ENCODE measurements at places on chromosomes 6 and 20.

- DNase-seq: no peak
Observed at GRCh38 chr6:8080362-8081151, 16.4 kb upstream of the BLOC1S5 start.

GRCh38 chr20:34955231-34956040 lies at the start of the genes GSS and MYH7B:
Gene GSS, minus strand, starts transcription at chr20:34955806. Its CDS starts 3,954 bp downstream, at chr20:34951852.
Gene MYH7B, plus strand, starts transcription at chr20:34955868. Its CDS starts 22,138 bp downstream, at chr20:34978006.
- peak; percentile 97 for DNase-seq

GRCh38 chr6:160272707-160273106 lies 14.1 kb upstream of the SLC22A2 start:
- DNase-seq: no peak

- no peak for DNase-seq
Observed at GRCh38 chr6:56664029-56664428, 21.3 kb upstream of the DST start.

- DNase-seq: no peak
Observed at GRCh38 chr20:10861619-10862018, 187.8 kb upstream of the JAG1 start.

DNA sequence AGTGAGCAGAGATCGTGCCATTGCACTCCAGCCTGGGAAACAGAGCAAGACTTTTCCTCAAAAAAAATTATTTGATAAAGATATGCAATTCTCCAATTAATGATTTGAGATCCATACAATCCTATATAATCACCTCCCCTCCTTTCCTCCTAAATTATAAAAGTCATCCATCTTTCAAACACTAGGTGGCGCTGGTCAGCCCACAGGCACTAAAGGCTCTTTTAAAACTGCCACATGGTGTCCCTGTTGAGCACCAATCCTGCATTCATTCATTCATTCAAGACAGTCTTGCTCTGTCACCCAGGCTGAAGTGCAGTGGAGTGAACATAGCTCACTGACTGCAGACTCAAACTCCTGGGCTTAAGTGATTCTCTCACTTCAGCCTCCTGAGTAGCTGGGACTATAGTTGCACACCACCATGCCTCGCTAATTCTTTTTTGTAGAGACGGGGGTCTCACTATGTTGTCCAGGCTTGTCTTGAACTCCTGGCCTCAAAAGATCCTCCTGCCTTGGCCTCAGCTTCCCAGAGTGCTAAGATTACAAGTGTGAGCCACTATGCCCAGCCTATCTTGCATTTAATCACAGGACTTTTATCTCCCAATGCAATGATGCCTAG lies 58.7 kb upstream of the SLC2A12 start:
- peak; percentile 47 for DNase-seq

- no peak for DNase-seq
Observed at GRCh38 chr6:114796576-114796975, 453.8 kb upstream of the HS3ST5 start.

DNA sequence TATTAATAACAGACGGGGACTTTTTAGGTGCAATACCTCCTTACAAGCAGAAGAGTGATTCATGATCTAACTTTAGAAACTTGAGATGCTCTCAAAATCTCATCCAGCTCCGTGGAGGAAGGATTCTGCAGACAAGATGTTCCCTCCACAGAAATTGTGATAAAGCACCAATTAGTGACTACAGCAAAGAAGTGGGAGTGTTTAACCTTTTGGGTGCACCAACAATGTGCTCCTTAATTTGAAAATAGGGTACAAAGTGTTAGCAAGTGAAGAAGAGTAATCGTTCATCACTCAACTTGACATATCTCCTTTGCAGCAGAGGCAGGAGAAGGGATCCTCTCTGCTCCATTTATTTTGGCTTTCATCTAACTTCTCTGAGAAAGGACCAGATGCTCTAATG lies 22.8 kb upstream of the SCP2D1 start:
- DNase-seq: no peak

DNA sequence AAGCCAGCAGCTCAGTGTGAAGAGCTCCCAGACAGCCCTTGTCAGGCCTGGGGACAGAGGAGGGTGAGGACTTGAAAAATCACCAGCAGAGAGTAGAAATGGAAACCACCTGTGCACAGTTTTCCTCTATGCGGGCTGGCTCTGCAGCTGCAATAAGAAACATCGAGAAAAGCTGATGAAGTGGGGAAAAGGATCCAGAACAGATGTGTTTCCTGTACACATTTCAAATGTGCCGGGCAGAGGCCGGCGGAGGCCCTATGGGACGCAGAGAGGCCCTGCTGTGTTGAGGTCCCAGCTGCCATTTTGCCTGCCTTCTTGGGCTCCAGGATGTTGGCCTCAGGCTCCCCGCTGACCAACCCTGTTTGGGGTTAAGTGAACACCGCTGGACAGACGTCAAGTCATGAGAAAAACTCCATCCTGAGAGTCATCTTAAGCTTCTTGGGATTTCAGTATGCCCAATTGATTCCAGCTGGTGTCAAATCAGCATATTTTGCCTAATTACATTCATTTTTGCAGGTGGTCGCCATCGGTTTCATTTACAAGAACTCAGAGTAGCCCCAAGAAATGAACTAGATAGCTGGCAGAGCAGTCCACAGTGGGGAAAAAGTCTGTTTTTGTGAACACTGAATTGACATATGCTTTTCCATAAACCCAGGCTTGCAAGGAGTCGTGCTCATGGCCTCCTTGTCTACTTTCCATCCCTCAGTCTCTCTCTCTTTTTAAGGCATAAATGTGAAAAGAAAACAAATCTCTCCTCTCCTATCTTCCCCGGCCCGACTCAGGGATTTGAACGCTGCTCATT lies 150.4 kb upstream of the PHACTR3 start:
- no peak for DNase-seq

DNA sequence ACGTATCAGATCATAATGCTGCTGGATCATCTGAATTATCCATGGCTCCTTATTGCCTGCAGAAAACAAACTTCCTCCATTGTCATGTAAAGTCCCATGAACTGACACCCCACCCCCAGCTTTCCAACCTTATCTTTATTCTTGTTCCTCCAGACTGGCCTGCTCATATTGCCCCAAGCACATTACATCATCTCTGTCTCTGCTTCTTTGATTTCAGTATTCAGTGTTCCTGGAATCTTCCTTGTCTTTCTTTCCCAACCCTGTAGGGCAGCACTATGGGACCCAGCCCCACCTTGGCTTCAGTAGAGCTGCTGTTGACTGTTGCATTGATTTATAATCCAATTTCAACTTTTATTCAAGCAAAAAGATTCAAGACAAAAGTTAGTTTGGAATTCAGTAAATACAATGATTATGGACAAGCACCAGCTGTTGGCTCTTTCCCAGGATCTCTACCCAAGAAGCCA lies 187.5 kb upstream of the ECI2 start:
- no peak for DNase-seq

DNA sequence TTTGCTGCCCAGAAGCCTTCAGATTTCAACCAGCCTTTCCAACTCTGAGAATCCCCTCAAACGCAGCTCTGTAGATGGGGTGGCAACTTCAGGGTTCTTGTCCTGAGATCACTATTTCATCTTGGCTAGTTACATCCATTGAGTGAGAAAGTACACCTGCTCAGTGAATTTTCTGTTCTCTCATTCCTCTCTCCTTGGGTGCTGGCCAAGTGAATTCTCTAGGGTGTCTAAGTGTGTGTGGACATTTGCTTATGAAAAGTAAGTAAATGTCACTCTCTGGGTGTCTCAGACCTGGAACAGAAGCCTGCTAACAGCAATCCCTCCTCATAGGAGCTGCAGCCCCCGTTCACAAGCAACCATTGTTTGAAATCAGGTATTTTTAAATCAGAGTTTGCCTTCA lies 3.8 kb downstream of the RIN2 start:
- peak; percentile 56 for DNase-seq

GRCh38 chr6:159444056-159444760 lies 248.8 kb downstream of the SOD2 start:
- no peak for DNase-seq

DNA sequence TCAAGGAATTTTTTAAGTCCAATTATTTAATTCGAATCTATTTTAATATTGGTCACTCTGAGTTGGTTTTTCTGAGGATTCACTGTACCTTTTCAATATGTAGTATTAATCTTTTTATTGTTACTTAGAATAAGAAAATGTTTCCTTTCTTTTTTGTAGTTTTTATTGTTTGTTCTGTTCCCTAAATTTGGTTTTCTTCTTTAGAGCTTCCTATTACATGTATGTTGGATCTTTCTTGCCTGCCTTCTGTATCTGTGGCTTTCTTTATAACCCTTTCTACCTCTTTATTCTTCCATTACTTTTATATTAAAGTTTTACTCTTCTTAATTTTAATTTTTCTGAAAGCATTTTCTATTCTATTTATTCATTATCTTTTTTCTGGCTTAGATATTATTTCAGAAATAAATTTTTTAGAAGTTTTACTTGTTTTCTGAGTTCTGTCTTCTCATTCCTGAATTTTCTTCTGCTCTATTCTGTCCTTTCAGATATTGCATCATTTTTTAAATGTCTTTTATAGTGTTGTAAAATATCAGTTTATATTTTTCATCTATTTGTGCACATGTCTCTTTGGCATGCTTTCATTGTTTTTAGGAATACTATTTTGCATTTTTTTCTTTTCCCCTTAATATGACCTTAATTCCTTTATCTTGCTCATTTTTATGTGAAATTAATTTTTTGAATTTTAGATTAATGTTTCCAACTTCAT lies 33.6 kb upstream of the UST start:
- no peak for DNase-seq

GRCh38 chr6:71289039-71289801 lies 609 bp downstream of the OGFRL1 start:
- peak; percentile 18 for DNase-seq

GRCh38 chr6:34979218-34979617 lies 90.2 kb downstream of the ANKS1A start:
- no peak for DNase-seq

GRCh38 chr20:56606174-56606945 lies 22.7 kb upstream of the TFAP2C start:
- no peak for DNase-seq

GRCh38 chr6:47481806-47482205 lies 4.2 kb downstream of the CD2AP start:
- DNase-seq: no peak

DNA sequence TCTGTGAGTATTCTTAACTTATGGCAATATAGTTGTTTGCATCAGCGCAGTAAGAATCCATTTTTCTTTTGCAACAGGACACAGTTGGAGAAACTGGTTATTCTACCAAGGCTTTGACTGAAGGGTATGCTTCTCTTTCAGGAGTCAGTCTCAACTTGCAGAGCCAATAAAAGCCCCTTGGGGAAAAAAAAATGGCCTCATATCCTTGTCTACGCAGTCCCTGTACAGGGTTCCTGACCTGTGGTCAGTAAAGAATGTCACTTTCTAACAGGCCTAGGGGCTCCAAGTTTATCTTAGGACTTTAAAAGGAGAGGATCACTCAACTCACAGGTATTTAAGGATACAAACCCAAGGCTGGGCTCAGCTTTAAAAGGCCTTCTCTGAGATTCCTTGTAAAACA lies 6.9 kb upstream of the RNGTT start:
- no peak for DNase-seq

DNA sequence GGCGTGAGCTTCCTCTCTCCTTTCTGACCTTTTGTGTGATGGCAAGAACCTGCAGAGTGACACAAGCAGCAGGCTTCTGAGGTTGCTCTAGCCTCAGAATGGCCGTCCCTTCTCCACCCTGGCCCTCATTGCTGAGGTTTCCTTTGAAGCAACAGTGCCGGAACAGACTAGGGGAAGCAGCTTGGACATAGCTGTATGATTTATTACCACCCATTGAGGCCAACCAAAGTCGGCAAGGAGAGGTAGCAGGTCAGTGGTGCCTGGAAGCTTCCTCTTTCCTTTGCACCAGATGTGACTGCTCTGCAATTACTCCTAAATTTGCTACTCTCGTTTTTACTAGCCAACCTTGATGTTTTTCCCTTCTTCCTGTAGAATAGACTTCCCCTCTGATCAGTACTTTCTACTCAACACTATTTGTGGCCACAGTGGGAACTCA lies 31.4 kb downstream of the PTPN1 start:
- no peak for DNase-seq

DNA sequence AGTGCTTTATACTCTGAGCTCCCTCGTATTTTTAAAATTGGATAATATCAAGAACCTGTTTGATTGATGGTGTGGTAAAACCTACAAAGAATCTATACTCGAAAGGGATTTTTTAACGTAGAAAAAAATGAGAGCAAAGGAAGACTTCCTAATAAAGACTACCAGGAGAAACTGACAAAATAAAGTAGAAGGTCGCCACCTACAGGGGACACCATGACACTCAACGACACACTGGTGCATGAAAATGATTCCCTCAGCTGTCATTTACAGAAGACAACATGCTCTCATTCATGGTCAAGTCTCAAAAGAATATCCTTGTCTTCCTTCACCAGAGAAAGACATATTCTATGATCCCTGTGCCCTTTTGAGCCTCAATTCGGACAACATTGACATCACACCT lies 10.1 kb upstream of the NHSL1 start:
- peak; percentile 40 for DNase-seq

GRCh38 chr6:121413879-121414278 lies 21.6 kb upstream of the GJA1 start:
- no peak for DNase-seq

- no peak for DNase-seq
Observed at GRCh38 chr6:90019216-90019615, 124.9 kb downstream of the GJA10 start.

DNA sequence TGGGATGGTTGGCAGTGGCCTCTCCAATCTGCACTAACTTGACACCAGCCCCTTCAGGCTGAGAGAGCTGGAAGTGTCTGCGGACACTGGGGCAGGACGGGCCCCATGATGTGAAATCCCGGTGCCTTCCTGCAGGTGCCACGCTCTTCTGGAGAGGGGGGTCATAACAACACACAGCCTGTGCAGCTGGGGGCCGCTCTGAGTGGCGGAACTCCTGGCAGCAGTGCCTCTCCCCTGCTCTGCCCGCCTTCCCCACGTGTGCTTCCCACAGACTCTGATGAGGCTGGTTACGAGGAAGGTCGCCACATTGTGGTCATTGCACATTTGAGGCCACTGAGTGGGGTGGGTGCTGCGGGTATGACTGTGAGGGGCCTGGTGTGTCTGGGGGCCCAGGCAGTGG lies 145.2 kb downstream of the DTNBP1 start:
- no peak for DNase-seq

- no peak for DNase-seq
Observed at GRCh38 chr6:74579794-74580193, 626.1 kb downstream of the COL12A1 start.

GRCh38 chr6:157143171-157143889 lies 180.0 kb downstream of the TMEM242 start:
- no peak for DNase-seq

GRCh38 chr20:62918831-62919230 lies 7.5 kb downstream of the DIDO1 start:
- DNase-seq: no peak

DNA sequence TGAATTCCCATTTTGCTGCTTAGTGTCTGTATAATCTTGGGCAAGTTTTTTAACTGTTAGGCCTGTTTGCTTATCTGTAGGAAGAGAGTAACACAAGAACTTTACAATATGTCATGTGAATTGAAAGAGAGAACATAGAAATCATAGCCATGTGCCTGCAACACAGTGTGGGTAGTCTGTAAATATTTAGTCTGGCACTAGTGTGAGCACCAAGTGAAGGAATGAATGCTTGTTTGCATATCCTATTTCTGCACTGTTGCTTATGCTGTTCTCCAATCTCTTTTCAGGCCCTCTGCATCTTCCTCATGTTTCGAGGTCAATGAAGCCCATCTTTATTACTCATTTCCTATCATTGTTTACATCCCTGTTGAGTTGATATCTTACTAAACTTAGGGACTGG lies 49.2 kb downstream of the CBFA2T2 start:
- DNase-seq: no peak

- no peak for DNase-seq
Observed at GRCh38 chr6:88422831-88423230, 256.7 kb upstream of the CNR1 start.

Measured in NCI-H345 (cell line).